Activated T-helper 1 cell treated with Interleukin-2 at 50 U/mL for 16 hours (primary cell): ENCODE measurements at places on chromosomes 6 and 20.

GRCh38 chr6:151275121-151275520, 35.4 kb downstream of the AKAP12 start:
- no peak for DNase-seq

GRCh38 chr6:2958331-2958711, 13.0 kb downstream of the SERPINB6 start:
- no peak for DNase-seq

GRCh38 chr20:20019123-20019522, 2.0 kb downstream of the NAA20 start:
- no peak for DNase-seq

GRCh38 chr6:127185437-127185995, 67.0 kb downstream of the RSPO3 start:
- no peak for DNase-seq

GRCh38 chr6:43709654-43710303, 22.2 kb upstream of the MRPS18A start:
- no peak for DNase-seq

GRCh38 chr20:20568604-20569205, 143.7 kb downstream of the RALGAPA2 start:
- no peak for DNase-seq

DNA sequence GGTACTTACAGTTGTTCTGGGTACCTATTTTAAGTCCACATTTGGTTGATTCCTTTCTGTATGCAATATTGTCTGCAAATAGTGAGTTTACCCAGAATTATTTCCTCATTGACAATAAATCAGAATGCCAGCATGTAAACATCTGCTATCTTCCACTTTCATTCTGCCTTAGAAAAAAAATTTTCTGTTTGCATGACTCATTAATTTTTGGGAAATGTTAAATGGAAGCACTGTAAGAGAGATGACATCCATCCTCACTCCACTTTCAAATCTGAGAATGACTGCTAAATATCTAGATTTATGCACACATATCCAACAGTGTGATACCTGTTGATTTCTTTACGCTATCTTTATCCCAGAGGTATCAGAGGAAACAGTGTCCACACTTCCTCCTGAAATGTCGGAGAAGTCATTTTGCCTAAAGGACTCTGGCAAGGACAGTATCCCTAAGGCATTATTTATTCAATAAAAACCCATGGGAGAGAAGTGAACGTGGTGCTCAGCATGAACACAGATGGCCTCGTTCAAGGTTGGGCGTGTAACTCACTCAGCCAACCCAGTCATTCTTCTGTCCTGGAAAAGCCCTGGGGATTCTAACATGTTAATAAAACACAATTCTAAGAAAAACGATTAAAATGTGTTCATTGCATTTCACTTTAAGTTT, 780.9 kb downstream of the QKI start:
- no peak for DNase-seq

GRCh38 chr20:13865791-13866351, 81.0 kb downstream of the NDUFAF5 start:
- DNase-seq: no peak

GRCh38 chr6:112216662-112217551, 37.5 kb downstream of the LAMA4 start:
- DNase-seq: no peak

DNA sequence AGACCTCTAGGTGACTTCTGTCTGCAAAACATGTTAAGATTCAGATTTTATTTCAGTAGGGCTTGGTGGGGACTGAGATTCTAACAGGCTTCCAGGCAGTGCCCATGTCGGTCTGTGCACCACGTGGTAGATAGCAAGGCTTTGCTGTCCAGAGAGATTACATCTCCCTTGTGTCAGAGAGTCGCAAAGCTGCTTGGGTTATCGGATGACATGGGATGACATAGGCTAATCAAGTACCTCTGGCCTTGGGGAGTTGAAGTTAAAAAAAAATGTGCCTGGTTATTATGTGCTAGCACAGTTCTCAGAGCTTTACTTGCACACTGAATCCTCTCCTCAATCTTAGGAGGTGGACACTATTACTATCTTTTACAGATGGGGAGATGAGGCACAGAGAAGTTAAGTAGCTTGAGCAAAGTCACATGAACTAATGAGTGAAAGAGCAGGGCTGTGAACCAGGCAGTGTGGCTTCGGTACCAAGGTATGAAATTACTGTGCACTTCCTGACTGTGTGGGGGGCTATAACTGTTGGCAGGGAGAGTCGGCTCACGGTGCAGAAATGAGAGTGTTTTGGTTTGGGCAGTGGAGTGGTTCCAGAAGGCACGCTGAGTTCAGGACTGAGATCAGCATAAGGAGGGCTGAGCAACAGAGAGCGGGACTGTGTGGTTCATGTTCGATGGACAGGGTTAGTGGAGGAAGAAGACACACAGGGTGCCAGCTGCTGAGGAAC, 41.1 kb downstream of the FARS2 start:
- DNase-seq: no peak

- DNase-seq: no peak
These were observed 170.6 kb downstream of the PHACTR1 start for GRCh38 chr6:12886961-12887775.

DNA sequence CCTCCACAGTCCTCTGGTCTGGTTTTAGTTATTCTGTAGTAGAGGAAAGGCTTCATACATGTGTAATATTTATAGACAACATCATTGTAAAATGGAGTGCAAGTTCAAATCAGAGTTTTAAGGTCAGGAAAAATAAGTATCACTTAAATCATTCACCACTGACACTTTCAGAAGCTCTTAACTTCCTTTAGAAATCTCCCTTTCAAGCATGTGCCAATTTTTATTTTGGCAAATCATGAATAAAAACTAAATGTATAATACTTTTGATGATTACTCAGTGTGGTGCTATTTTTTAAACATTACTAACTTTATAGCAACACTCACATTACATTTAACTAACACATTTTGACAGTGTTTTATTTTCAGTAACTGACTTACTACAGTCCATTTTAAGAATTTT, 112.2 kb downstream of the OGFRL1 start:
- no peak for DNase-seq

DNA sequence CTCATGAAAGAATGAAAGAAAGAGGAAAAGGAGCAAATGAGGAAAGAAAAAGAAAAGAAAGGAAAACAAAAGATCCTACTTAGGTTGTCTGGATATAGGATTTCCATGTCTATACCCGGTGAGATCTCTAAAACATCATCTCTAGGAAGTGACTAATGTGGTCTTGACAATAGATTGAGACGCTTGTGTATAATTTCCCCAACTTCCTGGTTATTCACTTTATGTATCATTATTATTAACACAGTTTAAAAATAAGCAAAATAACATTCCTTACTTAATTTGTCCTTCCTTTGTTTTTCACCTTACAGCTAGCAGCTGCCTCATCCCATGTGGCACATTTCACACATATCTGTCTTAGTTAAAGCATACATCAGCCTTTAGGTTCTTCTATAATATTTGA, 27.0 kb downstream of the LAMA4 start:
- no peak for DNase-seq

GRCh38 chr6:170024940-170025339, 265.9 kb downstream of the DLL1 start:
- no peak for DNase-seq

DNA sequence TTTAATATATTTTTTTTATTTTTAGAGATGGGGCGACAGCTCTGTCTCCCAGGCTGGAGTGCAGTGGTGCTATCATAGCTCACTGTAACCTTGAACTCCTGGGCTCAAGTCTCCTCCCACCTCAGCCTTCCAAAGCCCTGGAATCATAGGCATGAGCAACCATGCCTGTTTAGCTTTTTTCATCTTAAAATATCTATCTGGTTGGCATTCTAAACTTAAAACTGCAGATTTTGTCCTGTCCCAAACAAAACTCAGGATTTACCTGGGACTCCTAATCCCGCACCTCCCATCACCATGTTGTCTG, 124.7 kb downstream of the SULF2 start:
- DNase-seq: no peak

DNA sequence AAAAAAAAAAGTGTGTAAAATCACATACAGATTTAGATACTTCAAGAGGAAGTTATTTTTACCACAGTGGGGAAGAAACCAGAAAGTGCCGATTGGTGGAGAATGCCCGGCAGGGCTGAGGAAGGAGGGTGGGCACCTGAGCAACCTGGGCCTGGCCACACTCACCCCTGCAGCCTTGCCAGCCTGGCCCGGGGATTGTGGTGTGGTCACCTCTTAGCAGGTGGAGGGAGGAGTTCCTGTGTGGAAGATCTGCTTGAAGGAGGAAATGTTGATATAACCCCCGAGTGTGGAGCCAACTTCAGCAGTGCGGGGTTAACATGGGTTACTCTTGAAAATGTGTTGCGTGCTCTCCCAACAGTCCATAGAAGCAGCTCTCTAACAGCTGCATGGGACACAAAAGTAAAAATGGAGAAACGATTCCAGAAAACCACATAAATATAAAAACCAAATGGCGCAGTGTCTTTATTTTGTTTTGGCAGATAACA, 14.7 kb downstream of the UST start:
- peak; percentile 15 for DNase-seq

GRCh38 chr6:168022488-168023321, 25.2 kb downstream of the KIF25 start:
- DNase-seq: no peak

DNA sequence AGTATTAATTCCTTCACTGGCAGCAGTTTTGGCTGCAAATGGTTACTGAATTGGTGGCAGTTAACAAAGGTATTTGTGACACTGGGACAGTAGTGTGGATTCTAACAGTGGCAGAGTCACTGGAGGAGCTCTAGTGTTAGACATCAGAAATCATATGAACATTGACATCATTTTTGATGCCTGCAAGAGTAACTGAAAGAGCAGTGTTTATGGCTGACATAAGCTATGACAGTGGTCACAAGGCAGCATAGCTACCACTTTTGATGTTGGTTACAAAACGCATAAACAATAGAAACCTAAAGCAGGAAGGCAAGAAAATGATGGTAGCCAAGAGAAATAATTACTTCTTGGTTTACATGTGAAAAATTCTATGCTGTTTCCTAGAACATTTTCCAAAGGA, 326.7 kb upstream of the MAN1A1 start:
- no peak for DNase-seq

DNA sequence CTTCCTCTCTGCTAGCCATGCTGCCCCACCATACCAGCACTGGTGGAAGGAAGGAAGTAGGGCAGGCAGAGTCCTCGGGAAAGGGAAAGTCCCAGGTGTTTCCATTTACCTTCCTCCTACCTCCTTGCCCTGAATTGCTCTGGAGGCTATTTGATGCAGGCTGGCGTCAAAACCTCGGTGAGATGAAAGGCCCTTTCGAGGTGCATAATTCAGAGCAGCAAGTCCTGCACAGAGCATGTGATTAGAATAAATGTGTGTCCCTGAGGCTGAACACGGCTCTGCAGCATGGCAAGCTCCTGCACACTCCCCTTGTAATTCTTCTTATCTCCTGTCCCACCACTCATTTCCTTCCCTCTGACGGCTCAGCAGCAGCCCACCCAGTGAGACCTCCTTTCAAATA, 98.7 kb upstream of the LRFN2 start:
- DNase-seq: no peak

- DNase-seq: no peak
These were observed 34.5 kb downstream of the CD164 start for GRCh38 chr6:109347779-109348178.

GRCh38 chr6:17640477-17640917, 40.4 kb downstream of the FAM8A1 start:
- no peak for DNase-seq

- DNase-seq: no peak
These were observed 17.3 kb downstream of the TNFAIP3 start for GRCh38 chr6:137884149-137884909.

GRCh38 chr20:3193806-3194616, 10.5 kb downstream of the DDRGK1 start:
- DNase-seq: no peak

DNA sequence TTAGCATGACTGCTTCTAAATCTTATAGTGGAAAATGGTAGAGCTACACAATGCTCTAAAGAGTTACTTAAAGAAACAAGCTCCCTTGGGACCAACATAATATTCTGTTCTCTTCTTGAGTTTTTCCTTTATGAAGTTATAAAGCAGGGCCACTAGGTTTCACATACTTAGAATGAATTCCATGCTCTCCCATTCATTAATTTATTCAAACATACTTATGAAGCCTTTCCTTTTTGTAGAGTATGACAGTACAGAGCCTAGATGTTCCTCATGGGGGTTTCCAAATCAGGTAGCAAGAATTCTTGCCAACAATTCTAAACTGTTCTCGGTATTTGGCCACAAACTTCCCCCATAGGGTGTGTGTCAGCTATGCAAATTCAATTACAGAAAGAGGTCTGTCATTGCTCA, 20.6 kb upstream of the FABP7 start:
- no peak for DNase-seq

DNA sequence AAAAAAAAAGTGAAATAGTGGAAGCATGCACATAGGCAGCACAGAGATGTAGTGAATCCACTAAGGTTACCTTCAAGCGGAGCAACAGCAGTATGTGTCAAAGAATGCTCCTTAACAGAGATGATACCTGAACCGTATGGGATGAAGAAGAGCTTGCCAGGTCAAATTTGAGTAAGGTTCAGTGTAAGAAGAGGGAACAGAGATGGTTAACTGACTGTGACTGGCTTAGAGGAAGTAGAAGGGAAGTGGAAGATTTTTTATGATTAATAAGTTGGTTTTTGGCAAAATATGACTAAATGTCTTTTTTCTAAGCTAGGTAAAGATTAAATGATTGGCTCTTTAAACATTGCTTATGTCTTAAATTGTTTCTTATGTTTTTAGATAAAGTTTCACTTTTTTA, 52.6 kb upstream of the C20orf144 start:
- DNase-seq: no peak

DNA sequence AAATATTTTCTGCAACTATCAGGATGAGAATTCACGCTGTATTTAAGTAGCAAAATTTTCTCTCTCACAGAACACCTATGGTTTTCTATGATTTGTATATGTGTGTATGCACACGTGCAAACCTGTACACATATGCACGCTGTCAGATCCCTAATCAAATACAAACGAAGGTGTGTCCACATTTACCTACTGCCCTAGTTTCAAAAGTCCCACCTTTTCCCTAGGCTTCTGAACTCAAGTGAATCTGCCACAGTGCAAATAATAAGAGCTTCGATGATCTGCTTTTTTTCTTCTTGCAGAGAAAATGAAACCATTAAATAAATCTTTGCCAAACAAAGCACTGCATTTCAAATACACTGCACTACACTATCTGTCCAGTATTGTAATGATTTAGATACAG, 6.5 kb downstream of the HIVEP2 start:
- DNase-seq: no peak

DNA sequence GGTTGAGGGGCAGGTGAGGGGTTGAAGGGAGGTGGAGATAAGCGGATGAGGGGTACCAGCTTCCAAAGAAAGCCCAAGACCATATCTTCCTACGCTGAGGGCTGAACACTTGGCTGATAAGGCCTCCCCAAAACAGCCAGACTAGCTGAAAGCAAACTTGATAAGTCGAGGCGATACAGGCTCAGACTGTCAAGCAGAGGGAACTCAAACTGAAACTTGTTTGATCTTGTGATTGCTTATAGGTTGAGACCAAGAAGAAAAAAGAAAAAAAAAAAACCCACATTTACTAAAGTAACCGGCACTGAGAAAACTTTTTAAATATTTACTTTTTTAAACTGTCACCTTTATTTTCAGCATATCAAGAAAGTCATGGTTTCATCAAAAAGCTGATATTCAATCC, 73.6 kb downstream of the TRERF1 start:
- no peak for DNase-seq
